ENCODE measurements at places on chromosomes 7 and 10. TPM values are rescaled to one million over a fixed set of nuclear protein-coding genes. Genes with fewer than 3 reads are reported as not detected.

Gene MCU
- polyA plus RNA-seq, result 55.1 TPM

Gene EPHB6
- polyA plus RNA-seq, result 19.1 TPM

DNA sequence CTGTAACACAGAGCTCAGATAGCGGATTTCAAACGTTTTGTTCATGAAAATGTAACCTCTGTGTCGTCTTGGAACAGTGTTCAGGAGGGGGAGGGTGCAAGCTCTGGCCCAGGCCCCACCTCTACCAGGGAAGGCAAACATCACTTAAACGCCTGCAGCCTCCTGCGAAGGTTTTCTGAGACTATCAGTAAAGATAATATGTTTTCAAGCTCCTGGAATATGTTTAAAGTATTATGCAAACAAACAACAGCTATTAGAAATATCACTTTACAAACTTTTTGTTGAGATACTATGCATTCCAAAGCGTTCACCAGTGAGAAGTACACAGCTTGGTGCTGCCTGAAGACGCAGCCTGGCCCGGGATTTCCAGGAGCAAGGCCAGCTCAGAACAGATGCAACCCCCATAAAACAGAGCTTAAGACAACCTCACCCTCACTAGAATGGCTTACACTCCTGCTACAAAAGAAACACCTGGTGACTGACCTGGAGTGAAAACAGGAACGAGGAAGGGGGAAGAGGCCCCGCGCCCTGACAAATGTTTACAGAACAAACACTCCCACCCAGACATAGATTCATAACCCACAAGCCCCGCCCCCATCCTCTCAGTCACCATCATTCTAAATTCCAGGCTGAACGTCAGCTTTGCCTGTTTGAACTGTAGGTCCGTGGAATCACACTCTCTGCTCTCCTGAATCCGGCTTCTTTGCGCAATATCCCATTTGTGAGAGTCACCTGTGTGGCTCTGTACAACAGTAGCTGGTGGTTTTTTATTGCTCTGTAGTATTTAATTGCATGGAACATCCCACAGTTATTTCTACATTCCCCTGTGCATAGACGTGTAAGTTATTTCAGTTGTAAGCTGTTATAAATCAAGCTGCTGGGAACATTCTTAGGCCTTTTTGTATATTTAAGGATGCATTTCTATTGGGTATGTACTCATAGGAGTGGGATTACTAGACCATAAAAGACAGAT, 155.0 kb downstream of the PTPRN2 start:
- no peak for DNase-seq

DNA sequence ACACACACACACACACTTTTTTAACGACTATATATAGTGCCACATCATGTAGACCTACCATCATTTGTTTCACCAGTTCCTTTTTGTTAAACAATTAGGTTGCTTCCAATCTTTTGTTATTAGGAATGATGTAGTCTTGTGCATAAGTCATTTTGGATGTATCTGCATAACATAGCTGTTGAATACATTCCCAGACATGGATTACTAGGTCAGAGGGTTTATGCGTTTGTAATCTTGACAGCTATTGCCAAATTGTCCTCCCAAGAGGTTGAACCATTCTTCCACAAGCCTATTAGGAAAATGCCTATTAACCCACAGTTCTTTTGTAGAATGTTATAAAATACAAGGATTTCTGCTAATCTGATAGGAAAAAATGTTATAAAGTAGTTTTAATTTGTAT, 87.3 kb downstream of the PALS2 start:
- DNase-seq, result no peak

GRCh38 chr10:12564173-12564572, 214.8 kb downstream of the CAMK1D start:
- no peak for DNase-seq

- no peak for DNase-seq
Observed at GRCh38 chr10:117680601-117681000, 138.1 kb downstream of the EMX2 start.

GRCh38 chr7:69844264-69844868, 246.1 kb downstream of the AUTS2 start:
- no peak for DNase-seq

DNA sequence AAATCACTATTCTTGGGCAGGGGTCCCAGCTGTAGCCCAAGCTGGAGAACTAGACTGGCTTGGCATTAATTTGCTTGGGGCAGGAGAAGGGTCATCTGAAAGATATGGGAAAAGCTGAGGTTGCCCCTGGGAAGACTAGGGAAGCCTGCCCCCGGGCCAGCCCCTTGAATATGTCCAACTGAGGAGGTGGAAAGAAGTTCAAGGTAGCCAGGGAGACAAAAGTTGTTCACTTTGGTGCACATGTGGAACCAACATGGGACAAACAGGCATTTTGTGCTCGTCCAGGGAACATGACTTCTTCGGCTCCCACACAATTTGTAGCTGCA, 1.4 kb upstream of the LRRC61 start:
- no peak for DNase-seq

Measured in right renal cortex interstitium (tissue), 3 donors.